A673 (cell line): ENCODE measurements at places on chromosomes 16 and 17.

DNA sequence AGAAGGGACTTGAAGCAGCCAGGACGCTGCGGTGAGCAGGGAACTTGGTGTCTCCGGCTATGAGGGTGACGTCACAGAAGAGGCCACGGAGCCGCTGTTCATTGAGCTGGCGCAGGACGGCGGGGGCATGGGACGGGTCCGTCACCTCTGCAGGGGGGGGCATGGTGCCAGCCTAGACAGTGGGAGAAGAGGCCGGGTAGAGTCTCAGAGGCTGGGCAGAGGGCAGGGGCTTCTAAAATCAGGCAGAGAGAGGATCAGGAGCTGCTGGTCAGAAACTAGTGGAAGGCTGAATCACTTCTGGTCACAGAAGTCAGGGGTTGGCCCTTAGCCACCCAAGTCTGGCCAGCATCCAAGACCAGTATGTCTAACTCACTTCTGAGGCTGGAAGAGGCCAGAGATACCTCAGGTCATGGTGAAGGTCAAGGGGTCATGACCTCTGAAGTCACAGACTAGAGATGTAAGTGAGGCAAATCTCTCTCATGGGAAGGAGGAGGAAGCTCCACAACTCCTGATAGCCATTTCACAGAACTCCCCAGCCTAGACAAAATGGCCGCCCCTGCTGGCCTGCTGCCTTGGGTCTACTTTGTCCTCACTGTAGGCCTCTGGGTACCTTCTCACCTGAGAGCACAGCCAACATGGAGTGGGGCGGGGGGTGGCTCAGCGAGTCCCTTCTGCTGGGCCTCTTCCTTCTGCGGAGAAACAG is 12.6 kb downstream of the ZBTB4 start:
- no peak for DNase-seq

- no peak for DNase-seq
Measured at GRCh38 chr16:10178526-10178925, 3.7 kb downstream of the GRIN2A start.

- no peak for DNase-seq
Measured at GRCh38 chr17:19248928-19249574, 11.9 kb downstream of the EPN2 start.

DNA sequence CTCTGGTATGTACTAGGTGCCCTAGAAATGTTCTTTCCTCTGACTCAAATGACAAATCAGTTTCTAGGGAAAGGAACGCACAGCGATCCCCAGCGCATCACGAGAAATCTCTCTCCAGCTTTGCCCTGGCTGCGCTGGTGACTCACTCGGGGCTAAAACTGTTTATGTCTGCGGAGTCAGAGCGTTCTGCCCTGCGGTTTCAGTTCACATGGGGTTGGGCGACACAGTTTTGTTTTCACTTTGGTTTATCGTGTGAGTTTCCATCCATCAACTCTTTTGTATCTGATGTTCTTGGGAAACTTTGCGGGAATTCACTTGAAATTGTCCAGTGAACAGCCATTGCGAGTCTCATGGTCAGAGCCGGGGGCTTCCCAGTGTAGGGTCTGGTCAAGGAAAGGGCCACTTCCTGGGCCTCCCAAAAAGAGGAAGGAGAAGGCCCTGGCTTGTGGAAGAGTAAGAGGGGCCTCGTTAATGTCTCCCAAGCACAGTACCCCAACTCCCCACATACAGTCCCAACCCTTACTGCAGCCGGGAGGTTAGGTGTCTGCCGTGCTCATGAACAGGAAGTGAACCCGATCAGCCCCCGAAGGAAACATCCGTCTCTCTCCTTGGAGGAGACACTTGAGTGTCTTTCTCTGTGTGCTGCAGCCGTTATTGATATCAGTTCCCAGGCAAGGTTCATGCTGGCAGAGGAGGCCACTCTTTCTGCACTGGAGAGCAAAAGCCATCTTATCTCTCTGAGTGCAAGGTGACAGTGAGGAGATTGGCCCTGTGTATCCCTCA is 643.2 kb downstream of the WWOX start:
- no peak for DNase-seq

- DNase-seq, result no peak
Measured at GRCh38 chr17:67863624-67864247, 38.4 kb downstream of the BPTF start.

- no peak for DNase-seq
Measured at GRCh38 chr16:3032624-3033023, 4.1 kb downstream of the BICDL2 start.

- no peak for DNase-seq
Measured at GRCh38 chr16:50066482-50067289, 916 bp downstream of the HEATR3 start.

- DNase-seq, result no peak
Measured at GRCh38 chr17:36691606-36692005, 90.2 kb downstream of the MRM1 start.

- no peak for DNase-seq
Measured at GRCh38 chr17:67456889-67457288, 79.8 kb downstream of the PITPNC1 start.

DNA sequence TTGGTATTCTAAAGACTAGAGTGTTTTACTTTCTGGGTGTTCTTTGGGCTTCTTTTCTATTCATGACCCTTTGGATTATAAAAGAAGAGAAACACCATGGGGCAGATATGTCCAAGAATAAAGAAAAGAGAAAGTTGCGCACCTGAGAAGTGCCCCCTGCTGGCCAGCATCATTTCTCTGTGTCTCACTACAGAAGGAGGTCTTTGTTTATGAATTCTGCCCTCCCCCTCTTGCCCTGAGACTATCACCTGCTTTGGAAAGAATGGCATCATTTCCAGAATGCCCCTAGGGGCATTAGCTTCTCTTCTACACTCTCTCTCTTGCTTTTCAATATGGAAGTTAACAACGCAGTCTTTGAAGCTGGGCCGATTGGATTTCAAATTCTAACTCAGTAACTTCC is 45.0 kb downstream of the CDH13 start:
- DNase-seq, result no peak

DNA sequence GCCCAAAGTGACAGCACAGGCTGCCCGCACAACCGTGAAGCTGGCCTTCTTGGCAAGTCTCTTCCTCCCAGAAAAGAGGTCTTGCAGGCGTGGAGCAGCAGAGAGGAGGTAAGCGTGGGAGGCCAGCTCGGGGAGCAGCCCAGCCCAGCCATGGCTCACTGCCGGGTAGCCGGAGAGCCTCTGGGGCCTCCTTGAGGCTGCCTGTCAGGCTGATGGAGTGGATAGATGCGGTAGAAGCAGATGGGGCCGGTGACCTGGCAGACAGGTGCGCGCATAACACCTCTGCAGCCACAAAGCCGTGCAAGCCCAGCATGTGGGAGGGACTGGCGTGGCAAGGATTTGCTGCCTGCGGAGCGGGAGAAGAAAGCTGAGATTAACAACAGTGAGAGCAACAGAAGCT is 17.1 kb upstream of the DOK4 start:
- DNase-seq, result no peak
